ENCODE measurements at places on chromosomes 5 and 9.

- no peak for DNase-seq
Observed at GRCh38 chr9:95641586-95641985, 124.8 kb upstream of the PTCH1 start.

DNA sequence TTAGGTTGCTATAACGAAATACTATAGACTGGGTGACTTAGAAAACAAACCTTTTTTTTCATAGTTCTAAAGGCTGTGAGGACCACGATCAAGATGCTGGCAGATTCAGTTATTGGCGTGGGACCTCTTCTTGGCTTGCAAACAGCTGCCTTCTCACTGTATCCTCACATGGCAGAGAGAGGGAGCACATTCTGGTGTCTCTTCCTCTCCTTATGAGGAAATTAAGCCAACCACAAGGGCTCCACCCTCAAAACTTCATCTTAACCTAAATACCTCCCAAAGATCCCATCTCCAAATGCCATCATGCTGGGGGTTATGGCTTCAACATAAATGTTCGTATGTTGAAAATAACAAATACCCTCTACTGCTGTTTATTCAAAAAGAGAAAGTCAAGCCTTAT is 197.1 kb downstream of the CEMIP2 start:
- no peak for DNase-seq

- DNase-seq, result no peak
Observed at GRCh38 chr9:110133059-110133458, 74.9 kb downstream of the C9orf152 start.

DNA sequence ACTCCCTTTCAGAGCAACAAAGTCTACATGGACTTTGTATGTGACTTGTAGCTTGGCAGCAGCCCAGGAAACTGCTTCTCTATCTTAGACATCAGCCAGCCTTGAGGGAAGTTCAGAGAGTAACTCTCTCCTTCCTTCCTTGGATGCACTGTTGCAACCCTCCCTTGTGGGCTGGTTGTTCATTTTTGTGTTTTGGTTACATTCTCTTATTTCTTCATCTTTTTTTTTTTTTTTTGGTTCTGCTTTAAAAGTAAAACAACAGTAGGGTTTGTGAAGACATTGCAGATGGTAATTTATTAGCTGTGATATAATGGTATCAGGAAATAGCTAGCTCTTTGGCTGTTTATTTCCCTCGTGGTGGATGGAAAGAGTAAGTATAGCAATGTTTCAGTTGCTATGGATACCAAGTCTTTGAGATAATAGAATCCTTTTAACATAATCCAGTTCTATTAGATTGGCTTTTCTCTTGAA is 97.9 kb upstream of the MAMDC2 start:
- DNase-seq, result no peak

GRCh38 chr5:41851116-41851515 is 19.1 kb downstream of the OXCT1 start:
- DNase-seq, result no peak

GRCh38 chr9:125953314-125954019 is 206.3 kb downstream of the PBX3 start:
- DNase-seq, result no peak

GRCh38 chr5:90017239-90017638 is 392.3 kb downstream of the CETN3 start:
- DNase-seq, result no peak

- DNase-seq, result peak; percentile 27
Observed at GRCh38 chr9:6567140-6567591, 78.4 kb downstream of the GLDC start.

- DNase-seq, result no peak
Observed at GRCh38 chr9:13388157-13388556, 108.7 kb upstream of the MPDZ start.

DNA sequence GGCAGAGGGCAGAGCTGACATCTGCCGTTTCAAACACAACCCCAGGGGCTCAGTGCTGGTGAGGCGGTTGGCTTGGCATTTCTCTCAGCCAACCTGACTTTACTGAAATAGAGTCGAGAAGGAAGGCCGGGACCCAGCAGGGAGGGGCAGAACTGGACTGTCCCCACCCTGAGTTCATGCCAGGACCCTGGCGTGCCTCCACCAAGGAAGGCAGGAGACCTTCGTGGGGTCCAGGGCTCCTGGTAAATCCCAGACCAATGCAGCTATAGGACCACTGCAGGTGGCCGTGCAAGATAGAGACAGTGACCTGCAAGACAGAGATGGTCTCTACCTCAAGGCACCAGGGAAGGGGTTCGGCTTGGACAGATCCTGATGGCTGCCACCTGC is 132.9 kb downstream of the ROR2 start:
- no peak for DNase-seq

GRCh38 chr5:142531977-142532780 is 153.7 kb downstream of the FGF1 start:
- DNase-seq, result no peak

- no peak for DNase-seq
Observed at GRCh38 chr5:169178274-169178673, 122.7 kb downstream of the SLIT3 start.

DNA sequence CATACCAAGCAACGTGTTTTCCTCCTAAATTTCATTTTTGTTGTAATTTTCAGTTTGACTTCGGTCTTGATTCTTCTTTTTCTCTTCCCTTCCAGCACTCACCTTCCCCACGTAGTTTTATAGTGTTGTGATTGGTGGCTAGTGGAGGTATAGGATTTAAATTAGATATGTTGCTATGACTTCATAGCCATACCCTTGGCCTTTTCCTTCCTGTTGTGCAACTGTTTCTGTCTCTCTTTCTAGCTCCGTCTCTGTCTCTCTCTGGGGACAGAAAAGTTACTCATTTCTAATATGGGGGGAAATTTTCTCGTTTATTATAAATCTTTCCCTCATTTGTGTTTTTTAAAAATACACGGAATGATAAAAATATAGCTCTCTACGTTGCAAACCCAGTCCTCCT is 20.6 kb upstream of the C5orf24 start:
- DNase-seq, result no peak

DNA sequence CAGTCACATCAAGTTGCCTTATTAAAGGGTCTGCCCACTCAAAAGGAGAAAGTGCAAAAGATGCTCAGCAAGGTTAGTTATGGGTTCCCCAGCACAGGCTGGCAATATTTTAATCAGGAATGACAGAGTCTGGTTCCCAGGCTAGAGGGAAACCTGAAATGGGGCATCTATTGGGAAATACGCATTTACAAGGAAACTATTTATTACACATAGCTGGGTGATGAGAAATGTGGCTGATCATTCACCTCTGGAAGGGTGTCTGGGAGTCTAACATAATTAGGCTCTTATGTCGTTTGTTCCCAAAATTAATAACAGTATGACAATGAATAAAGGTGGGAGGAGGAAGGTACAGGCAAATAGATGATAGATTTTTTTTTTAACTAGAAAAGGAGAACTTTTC is 314.7 kb downstream of the ENC1 start:
- DNase-seq, result no peak

GRCh38 chr5:149206524-149207141 is 65.0 kb upstream of the AFAP1L1 start:
- no peak for DNase-seq

- no peak for DNase-seq
Observed at GRCh38 chr9:91751922-91752321, 198.1 kb downstream of the ROR2 start.

GRCh38 chr9:74958587-74958986 is 5.9 kb upstream of the C9orf40 start:
- DNase-seq, result no peak
